ENCODE measurements at places on chromosomes 5 and 9.

DNA sequence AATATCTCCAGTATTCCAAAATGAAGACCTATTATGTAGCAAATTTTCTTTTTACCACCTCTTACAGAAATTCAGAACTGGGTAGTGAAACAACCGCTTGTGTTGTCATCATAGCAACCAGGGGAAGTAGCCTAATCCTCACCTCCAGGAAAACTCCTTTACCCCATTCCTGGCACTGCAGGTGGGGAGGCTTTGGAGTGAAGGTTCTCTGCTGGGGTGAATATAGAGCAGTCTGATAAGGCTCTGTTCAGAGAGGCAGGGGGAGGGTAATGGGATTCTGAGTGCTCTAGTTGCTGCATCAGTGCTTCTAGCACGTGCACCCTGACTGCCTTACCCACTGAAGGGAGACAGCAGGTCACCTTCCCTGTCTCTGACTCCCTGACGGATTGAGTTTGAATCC lies 116.2 kb downstream of the MAN2A1 start:
- DNase-seq: no peak

DNA sequence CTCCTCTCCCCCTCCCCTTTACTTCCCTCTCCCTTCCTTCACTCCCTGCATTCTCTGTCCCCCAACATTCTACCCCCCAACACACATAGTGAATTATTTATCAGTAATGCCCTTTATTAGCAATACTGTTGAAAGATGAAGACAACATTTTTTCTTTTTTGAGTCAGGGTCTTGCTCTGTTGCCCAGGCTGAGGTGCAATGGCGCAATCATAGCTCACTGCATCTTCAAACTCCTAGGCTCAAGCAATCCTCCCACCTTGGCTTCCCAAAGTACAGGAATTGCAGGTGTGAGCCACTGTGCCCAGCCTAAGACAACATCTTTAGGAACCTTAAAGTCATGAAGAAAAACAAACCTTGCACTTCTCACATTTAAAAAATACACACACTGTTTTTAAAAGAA lies 130.6 kb downstream of the ZNF462 start:
- DNase-seq: no peak

GRCh38 chr5:175382171-175382570 lies 61.8 kb downstream of the DRD1 start:
- no peak for DNase-seq

DNA sequence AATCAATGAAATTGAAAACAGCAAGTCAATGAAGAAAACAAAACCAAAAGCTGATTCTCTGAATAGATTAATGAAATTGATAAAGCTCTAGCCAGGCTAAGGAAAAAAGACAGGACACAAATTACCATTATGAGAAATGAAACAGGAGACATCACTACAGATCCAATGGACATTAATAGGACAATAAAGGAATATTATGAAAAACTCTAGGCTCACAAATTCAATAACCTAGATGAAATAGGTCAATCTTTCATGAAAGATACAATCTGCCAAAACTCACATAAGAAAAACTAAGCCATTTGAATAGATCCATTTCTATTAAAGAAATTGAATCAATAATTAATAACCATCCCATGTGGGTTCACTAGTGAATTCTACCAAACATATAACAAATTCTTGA lies 37.3 kb downstream of the TTC23L start:
- no peak for DNase-seq

DNA sequence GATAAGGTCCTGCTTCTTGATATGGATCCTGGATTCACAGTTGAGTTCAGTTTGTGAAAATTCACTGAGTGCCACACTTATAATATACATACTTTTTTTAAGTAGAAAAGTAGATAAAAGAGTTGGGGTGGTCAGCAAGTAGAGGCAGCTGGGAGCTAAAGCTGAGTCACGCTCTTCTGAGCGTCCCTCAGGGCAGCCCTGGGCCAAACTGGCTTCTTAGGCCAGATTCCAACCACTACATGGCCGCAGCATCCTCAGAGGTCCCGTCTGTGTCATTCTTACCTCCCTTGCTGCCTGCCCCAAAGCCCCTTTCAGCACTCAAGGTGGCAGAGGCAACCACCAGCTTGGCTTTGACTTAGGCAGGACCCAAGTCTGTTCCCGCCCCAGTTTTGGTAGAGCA lies 123.3 kb upstream of the TBC1D2 start:
- DNase-seq: no peak
